ENCODE measurements at places on chromosomes 1 and 21.

DNA sequence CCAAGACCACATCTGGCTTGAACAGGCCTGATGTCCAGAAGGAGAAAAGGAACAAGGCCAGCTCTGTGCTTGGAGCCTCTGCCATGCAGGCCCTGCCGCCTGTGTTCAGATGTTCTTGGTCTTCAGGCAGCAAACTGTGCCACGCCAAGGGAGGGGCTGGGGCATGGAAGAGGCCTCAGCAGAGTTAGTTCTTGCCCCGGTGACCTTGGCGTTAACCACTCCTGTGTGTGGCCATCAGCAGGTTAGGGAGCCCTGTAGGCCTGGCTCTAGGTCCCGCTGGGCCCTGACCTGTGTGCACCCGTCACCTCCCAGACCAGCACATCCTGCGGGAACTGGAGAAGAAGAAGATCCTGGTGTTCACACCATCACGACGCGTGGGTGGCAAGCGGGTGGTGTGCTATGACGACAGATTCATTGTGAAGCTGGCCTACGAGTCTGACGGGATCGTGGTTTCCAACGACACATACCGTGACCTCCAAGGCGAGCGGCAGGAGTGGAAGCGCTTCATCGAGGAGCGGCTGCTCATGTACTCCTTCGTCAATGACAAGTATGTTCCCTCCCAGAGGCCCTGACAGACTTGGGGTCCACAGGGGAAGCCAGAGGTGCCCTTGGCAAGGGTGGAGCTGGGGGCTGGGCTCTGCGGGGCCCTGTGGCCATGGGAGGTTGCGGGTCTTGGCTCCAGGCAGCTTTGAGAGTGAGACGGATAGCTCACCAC lies 7.1 kb downstream of the ZC3H12A start:
- peak; percentile 59 for DNase-seq

DNA sequence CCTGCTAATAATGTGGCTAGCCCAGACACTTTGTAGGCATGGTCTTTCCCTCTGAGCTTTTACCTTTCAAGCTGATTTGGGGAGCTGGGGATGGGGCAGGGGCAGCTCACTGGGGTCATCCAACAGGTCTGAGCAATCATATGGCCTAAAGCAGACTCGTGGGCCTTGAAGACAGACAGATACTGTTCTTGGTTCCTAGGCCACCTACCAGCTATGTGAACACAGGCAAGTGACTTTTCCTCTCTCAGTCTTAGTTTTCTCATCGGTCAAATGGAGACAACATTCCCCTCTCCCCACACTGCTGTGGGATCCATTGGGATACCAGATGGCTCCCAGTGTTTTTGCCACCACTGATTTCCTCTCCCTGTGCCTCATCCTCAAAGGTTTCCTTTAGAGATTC lies 181.8 kb downstream of the RRAGC start:
- no peak for DNase-seq

DNA sequence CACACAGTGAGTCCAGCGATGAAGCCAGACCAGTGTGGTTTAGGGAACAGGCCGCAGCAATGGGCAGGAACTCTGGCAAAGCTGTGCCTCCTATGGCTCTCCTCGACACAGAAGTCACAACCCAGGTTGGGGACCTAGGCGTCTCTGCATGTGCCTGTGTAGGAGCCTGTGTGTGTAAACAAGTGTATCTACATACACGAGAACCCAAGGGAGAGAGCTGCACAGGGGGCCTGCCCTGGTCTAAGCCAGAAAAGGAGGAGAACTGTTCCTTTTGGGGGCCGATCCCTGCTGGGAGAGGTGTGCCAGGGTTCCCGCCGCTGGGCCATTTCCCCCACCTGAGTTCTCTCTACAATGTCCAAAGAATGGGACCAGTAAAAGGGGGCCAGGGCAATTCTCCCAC lies 56.0 kb downstream of the CD247 start:
- DNase-seq: no peak

DNA sequence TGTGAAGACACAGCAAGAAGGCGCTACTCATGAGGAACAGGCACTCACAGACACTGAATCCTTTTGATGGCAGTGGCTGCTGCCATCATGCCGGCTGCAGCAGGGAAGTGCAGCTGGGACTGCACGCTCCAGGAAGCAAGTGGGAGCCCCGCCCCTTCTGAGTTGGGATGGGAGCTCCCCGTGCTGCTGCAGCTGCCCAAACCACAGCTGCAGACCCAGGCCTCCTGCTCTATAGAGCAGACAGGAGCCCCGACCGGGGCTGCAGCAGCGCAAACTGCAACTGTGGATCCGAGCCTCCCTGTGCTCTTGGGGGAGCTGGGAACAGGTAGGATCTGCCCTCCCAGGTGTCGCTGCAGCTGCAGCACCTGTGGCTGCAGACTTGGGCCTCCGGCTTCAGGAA lies 65.2 kb upstream of the MARK1 start:
- no peak for DNase-seq

DNA sequence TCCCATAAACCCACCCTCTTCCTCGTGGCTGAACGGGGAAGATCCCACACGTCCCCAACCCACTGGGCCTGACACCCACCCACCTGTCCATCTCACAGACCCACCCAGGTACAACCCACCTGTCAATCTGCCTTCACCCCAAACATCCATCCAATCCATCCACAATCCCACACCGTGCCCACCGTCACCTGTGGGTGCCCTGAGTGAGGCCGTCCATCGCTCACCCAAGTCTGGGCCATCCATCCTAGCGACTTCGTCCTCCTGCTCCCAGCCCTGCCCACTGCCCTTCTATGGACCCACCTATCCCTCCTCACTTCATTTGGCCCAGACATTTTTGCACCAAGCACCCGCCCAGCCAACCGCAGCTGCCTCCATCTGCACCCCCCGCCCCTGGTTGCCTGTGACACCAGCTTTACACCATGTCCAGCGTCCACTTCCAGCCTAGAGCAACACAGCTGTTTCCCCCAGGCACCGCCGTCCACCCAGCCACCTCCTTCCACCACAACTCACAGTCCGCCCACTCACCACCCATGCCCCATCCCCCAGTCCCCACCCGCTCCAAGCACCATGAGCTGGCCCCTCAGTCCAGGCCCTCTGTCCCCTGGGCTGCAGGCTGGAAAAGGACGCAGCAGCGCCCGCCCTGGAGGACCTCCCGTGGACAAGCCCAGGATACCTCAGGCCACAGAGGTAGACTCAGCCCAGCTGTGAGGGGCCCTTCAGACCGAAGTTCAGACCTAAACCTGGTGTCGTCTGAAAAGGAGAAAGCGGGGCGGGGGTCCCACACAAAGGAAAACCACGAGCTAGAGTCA lies 7.7 kb downstream of the TTLL10 start:
- no peak for DNase-seq

DNA sequence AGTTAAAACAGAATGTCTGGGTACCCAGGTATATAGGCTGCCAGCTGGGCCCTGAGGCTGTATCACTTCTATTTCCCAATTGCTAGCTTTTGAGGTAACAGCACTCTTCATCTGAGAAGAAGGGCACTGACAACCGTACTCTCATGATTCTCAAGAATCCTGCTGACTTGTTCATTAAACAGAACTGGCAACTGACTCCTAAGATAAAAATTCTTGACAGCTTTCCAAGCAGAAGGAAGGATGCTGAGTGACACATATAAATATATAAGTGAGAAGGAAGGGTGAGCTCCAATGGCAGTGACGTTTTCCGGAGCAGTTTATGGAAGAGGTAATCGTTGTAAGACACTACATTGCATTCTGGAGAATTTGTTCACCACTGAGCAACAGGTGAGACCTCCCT lies 48.1 kb upstream of the NRIP1 start:
- DNase-seq: no peak

GRCh38 chr21:35427320-35428000 lies 378.4 kb upstream of the RUNX1 start:
- DNase-seq: no peak

- DNase-seq: no peak
These were observed 14.3 kb downstream of the GMEB1 start for GRCh38 chr1:28682840-28683239.

GRCh38 chr1:111234258-111234657 lies 6.7 kb downstream of the CHI3L2 start:
- DNase-seq: no peak

DNA sequence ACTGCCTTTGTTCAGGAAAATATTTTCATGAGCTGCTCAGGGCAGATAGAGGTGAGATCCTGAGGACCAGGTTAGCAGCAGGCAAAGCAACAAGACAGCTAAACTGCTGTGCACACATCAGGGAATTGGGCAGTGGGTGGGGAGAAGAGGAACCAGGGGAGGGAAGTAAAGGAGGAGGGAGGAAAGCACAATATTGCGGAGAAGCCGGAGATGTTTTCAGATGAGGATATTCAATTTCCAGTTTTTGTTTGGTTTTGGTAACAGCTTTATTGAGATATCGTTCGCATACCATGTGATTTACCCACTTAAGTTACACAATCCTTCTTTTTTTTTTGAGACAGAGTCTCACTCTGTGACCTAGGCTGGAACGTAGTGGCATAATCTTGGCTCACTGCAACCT lies 34.5 kb downstream of the EPHA10 start:
- DNase-seq: no peak

DNA sequence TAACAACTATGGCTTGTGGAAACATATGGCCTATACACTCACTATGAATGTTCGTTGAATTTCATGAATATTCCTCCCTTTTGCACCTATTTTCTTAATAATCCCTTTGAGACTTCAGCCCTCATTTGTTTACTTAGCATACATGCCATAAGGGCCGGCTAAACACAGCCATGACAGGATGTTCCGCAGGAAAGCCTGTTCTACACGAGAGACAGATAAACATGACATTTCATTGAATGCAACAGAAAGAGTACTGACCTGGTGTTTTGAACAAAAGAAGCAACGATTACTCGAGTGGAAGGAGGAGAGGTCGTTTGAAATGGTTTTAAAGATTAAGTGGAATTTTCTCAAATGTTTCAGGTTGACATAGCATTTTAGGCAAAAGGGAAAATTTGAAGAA lies 459.5 kb upstream of the CXADR start:
- no peak for DNase-seq

Data from stimulated activated naive CD8-positive, alpha-beta T cell treated with anti-CD3 and anti-CD28 coated beads, Interleukin-15, Interleukin-2, amounts not matched to agents 100 U/mL and 50 U/mL, for 24 hours (primary cell).